ENCODE measurements at places on chromosomes 5 and 9.
A peak's percentile ranks its signal among the peaks of the same experiment; 100 is the strongest.

- no peak for DNase-seq
Observed at GRCh38 chr9:16319646-16320045, 550.8 kb downstream of the BNC2 start.

DNA sequence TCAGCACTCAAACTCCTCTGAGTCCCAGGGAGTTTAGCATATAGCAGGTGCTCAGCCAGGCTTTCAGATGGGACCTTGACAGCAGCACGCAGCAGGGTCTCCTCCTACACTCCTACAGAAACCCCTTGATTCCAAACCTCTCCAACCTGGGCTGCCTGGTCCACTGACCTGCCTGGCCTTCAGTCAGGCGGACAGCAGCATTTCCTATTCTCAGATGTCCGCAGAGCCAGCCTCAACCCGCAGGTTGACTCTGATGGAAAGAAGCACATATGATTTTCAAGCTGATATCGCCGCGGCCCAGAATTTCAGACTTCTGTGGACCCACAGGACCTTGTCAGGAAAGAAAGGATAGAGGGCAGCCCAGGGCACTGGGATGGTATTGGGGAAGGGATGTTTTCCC is 5.3 kb upstream of the SLC25A48 start:
- DNase-seq = peak; percentile 5

DNA sequence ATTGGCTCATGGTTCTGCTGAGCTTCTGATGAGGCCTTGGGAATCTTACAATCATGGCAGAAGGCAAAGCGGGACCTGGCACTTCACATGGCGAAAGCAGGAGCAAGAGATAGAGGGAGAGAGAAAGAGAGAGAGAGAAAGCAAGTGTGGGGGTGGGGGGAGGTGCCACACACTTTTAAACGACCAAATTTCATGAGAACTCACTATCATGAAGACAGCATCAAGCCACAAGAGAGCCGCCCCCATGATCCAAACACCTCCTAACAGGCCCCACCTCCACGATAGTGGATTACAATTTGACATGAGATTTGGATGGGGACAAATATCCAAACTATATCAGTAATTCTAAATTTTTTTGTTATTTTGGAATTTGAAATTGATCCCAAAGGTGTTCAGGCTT is 553.9 kb downstream of the PRR16 start:
- no peak for DNase-seq

- peak; percentile 22 for DNase-seq
Observed at GRCh38 chr5:54470128-54470527, 14.6 kb downstream of the HSPB3 start.

- peak; percentile 37 for DNase-seq
Observed at GRCh38 chr5:151195622-151196021, 28.3 kb downstream of the CCDC69 start.

DNA sequence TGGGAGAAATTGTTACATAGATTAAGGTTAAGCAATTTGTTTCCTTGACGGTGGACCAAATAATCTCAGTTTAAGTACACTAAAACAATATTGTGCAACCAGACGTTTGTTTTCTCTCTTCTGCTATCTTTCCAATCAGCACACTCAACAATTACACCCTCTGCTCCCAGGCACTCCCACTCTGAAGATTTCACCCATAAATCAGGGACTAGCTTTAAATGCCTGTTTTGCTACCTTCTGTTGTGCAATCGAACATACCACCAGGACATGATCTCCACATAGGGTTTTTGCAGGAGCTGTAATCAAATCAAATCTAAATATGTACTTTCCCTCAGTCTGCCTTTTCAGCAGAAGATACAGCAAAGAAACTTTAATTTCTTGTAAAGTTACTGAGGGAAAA is 405.8 kb upstream of the TLE4 start:
- no peak for DNase-seq

DNA sequence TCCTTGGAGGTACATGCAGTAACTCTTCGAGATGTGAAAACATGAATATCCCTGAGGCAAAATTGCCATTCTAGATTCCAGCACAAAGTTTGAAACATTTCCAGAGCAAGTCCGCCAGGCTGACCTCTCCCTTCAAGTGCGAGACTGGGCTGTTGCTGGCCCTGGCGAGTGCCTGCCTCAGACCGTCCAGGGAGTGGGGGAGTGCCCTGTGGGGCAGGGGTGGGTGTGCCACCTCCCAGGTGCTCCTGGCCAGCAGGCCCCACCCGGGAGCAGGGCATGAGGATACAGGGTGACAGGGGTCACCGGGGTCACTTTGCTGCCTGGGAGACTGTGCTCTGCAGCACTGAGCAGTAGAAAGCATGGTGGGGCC is 199.9 kb downstream of the AOPEP start:
- DNase-seq = no peak

- DNase-seq = no peak
Observed at GRCh38 chr9:93713716-93714115, 137.3 kb downstream of the PHF2 start.

DNA sequence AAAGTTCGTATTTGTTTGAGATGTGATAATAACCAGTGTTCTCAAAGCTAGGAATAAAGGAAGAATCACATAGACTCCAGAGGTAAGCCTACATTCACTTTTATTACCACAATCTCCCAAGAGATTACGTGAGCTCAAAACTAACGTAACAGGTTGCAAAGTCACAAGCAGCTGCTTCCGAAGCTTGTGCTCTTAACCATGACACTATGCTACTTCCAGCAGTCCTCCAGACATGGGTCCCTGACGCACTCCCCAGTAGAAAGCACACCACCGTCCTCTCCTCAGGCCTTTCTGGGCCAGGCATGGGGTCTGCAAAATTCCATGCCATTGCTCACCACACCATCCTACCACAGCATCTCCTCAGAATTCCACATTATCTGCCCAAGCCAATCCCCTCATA is 84.6 kb downstream of the PAX5 start:
- no peak for DNase-seq

- peak; percentile 63 for DNase-seq
Observed at GRCh38 chr9:36450110-36450732, 50.2 kb upstream of the RNF38 start.

GRCh38 chr5:44332285-44332971 is 56.8 kb downstream of the FGF10 start:
- peak; percentile 31 for DNase-seq

DNA sequence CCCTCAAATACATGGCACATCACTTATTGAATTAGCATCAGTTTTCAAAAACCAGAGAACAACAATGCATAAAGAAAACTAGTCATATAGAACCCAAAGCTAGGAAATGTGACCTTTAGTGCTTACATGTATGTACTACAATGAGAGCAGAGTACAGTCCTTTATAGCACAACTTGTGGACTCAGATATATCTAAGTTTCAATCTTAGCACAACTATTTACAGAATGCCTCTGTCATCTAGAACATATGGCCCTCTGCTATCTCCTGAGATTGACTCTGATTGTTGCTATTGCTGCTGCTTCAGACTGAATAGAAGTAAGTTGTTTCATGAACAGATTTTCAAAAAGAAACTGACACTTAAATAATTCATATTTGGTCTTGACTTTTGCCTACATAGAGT is 1536.2 kb downstream of the EFNA5 start:
- no peak for DNase-seq

- DNase-seq = no peak
Observed at GRCh38 chr5:36304095-36304805, 2.5 kb upstream of the RANBP3L start.

DNA sequence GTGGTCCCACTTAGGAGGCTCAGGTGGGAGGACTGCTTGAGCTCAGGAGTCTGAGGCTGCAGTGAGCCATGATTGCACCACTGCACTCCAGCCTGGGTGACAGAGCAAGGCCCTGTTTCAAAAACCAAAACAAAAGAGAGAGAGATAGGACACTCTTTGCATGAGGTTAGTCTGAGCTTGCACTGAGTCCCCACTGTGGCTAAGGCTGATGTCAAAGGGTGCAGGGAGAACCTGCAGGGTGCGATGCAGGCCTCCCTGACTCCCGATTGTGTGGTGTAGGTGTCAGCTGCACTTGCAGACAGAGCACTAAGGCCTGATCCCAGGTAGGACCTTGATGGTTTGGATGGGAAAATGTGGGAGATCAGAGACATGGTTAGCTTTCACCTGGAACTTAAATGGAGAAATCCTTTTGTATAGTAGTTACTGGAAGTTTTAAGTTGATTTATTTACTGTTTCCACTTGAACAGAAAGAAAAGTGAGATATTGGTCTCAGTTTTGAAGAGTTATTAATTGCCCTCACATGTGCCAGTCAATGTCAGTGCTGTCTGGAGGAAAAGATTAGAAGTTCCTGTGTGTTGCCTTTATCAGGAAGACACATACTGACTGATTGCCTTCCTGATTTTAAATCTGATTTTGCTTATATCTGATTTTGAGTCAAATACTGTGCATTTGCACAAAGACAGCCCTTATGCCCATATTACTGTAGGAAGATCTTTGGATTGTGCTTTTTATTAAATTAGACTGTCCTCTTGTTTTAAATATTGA is 260.0 kb downstream of the MAST4 start:
- DNase-seq = no peak

DNA sequence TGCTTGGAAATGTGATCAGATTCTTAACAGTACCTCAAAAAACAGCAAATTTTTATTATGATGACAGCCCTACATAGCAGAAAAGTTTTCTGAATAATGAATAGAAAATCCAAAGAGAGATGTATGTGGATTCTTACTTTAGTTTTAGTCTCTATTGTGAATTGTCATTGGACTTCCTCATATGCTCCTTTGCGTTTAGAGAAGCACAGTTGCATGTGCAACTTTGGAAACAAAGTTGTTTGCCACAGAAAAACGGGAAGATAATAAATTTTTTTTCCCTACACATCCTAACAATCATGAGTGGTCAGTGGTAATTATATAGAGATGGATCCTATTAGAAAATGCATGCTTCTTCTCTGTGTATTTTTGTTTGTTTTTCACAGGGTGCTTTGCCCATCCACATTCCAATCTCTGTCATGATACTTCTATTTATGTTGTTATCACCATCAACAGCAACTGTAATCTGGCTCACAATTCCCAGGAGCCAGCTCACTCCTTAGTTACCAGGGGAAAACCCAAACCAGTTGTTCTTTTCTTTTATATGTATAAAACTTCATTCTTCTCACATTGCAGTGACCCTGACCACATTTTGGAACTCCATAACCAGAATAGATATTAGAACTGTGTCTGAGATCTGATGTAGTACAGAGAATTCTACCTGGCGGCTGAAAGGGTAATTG is 118.7 kb downstream of the NDUFS4 start:
- DNase-seq = peak; percentile 15

DNA sequence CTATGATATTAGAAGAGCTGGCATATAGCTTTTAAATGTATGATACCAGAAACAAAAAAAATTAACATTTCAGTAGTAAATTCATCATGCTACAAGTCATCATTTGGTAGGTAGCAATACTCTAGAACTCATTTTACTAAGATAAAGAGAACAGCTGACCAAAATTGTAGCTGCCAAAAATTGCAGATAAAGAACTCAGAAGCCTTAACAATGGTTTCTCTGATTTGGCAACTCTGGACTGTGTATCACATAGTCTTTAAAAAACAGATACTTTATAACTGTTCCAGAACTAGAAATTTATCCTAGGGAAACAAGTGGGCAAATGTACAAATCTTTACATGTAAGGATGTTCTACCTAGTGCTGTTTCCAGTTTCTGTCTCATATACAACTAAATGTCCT is 33.9 kb downstream of the ZFR start:
- no peak for DNase-seq

DNA sequence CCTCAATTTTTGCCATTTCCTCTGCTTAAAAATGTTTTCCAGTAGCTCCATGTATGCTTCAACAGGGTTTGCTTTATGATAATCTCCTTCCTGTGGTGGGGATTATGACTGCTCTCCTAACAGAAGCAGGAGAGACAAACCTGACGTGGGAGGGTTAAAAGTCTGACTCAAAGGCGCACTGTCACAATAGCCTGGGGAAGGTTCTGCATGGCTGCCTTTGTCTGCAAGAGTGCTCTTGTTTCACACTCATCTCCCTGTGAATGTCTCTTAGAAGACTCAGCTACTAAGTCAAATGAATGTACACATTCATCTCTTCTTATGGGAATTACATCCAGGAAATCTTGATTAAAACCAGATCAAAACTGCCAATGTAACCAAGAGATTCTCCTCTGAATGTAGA is 90.9 kb upstream of the MTAP start:
- peak; percentile 16 for DNase-seq

DNA sequence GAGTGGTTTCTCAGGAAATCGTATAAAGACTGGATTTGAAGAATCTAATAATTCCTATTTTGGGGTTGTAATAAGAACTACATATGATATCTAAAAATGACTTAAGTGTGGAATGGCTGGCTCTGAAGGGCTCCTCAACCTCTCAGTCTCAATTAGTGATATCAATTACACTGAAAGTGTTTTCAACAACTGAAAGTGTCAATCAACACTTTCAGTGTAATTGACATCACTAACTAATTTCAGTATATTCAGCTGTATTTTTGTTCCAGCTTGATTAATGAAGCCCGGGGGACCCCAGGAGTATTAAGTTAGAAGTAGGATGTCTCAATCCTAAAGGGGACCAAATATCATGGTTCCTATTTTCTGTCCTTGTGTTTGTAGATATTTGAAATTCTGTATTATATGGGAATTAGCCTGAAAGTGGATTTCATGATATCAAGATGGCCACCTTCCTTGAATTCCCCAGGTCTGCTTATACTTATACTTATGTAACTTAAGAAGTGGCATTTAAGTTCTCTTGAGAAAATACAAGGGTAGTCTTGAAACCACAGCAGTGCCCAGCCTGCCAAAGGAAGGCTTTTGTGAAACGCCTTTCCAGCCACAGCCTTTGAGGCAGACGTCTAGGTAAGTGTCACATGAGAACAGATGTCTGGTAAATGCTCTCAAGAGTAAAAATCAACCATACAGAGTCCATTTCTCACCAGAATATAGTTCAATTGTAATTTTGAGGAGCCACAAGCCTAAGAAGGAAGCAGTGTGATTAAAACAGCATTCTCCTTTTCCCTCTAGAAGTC is 4.6 kb downstream of the BASP1 start:
- no peak for DNase-seq

DNA sequence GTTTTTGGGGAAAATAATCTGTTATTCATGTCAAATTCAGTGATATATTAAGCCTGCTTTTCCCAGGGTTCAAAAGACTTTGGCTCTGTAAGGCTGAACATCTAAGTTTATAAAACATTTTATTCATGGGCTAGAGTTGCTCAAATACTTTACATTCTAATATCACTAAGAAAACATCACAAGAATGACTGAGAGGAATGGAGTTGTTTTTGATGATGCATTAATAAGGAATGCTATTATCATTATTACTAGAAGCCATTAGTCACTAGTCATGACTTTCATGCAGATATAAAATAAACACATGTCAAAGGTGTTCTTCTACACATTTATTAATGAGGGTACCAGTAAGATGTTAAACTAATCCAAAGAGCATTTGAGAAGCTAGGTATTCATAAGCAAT is 185.5 kb upstream of the KCNN2 start:
- no peak for DNase-seq

Data from AG20443 (cell line).